ENCODE measurements at places on chromosomes 12 and 14.

- no peak for DNase-seq
Observed at GRCh38 chr12:92625639-92626310, 77.0 kb upstream of the PLEKHG7 start.

DNA sequence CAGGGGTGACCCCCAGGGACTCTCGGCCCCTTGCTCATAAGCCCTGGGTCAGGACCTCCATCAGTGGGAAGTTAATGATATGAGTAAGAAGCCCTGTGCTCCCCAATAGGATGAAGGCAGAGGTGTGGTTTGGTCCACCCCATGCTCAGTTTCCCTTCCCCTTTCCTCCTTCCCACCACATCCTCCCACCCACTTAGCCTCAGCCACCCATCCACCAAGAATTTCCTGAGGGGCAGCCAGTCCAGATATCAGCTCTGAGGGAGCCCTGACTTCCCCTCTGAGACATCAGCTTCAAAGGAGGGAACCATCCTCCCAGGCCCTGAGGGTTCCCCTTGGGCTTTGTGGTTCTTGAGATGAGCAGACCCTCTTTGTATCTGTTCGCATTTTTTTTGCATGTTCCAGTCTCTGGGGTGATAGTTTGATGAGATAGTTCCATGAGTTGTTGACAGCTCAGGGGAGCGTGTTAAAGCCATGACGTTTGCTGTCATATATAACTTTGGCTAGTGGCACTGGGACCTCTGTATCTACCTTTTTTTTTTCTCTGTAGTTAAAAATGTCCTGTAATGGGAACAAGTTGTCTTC, 71.2 kb downstream of the LGMN start:
- DNase-seq: no peak

GRCh38 chr14:50770586-50770985, 60.4 kb downstream of the NIN start:
- peak; percentile 13 for DNase-seq

- no peak for DNase-seq
Observed at GRCh38 chr12:65168681-65169319, 583 bp upstream of the LEMD3 start.

DNA sequence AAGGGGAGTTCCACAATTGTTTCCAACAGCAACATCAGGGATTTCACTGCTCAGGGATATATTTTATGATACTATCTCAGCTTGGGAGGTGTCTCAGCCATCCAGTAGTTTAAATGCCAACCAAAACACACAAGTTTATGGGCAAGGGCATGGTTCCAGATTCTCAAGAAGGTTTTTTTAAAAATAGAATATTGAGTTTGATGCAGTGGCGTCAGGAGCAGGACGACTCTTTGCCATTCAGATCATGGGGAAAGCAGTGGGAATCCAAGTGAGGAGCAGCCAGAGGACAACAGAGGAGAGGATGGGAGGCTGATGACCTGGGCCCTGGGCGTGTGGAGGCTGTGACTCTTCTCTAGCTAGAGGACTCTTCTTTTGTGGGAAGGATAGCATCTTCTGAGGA, 25.7 kb downstream of the TSHR start:
- DNase-seq: no peak

DNA sequence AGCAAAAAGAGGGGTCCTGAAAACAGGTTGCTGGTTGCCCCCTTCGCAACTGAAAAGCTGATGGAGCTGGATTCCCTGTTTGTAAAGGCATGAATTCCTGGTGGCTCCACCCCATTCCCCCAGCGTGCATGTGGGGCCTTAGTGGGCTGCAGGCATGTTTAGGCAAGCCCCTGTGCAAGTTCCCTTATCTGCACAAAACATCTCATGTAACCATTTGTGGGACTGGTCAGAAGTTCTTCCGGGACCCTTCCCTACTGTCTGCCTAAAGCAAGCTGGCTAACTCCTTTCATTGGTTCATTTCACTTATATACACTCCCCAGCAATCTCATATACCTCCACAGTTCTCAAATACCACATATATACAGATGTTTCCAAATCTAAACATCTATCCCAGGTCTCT, 24.0 kb upstream of the HIGD1C start:
- no peak for DNase-seq

GRCh38 chr14:76497550-76498462, 121.9 kb downstream of the ESRRB start:
- no peak for DNase-seq

GRCh38 chr12:4030929-4031702, 157.9 kb upstream of the PARP11 start:
- DNase-seq: peak; percentile 82

DNA sequence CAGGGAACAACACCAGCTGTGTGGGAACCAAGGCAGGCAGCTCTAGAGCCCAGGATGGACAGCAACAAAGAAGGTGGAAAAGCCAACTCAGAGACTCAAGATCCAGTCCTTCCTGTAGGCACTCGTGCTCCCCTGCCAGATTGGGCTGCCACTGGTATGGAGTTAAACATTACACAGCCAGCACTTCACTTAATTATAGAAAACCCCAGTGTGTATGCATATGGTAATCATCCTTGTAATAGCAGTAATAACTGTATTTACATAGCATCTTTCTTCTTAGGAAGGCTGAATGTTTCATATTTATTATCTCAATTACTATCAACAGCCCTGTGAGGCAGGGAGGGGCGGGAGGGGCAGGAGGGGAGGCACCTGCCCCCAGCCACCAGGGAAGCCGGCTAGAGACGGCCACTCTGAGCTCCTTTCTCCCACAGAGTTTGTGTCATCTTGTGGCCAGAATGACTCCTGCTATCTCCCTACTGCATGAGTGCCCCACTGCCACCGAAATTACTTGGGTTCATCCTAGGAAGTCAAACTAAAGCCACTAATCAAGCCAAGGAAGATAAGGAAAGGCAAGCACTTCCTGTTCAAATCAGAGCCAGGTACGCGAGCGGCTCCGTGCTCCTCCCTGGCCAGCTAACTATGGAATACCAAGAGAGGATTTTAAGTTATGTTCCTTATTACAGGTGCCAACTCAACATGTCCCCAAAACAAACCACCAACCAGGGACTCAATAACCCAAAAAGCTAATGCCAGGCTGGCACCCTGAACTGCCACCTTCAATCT, 15.7 kb upstream of the RAB35 start:
- DNase-seq: no peak

GRCh38 chr12:54358191-54358944, 5.9 kb downstream of the GPR84 start:
- no peak for DNase-seq

GRCh38 chr14:101502761-101503392, 58.4 kb upstream of the DIO3 start:
- no peak for DNase-seq

All from A172 (cell line).